Head of caudate nucleus (tissue), 42 donors: ENCODE measurements at places on chromosomes 12 and 14.

DNA sequence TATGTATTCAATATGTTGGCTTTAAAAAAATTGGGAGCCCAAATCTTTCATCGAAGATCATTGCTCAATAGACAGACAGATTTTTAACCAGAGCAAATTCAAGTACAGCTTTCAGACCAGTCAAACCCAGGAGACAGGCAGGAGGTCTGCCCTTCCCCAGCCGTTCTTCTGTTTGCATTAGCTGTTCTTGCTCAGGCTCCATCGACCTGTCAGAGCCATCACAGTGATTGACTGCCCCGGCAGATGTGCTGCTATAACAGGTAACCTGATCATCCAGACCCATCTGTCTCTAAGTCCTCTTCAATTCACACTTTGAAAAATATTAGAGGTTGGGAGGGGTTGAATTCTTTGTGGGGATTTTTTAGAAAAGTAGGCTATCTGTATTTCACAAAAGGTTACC is 453.5 kb downstream of the FOXG1 start:
- DNase-seq: no peak

- DNase-seq: no peak
Observed at GRCh38 chr14:74563586-74564159, 48.4 kb downstream of the LTBP2 start.

DNA sequence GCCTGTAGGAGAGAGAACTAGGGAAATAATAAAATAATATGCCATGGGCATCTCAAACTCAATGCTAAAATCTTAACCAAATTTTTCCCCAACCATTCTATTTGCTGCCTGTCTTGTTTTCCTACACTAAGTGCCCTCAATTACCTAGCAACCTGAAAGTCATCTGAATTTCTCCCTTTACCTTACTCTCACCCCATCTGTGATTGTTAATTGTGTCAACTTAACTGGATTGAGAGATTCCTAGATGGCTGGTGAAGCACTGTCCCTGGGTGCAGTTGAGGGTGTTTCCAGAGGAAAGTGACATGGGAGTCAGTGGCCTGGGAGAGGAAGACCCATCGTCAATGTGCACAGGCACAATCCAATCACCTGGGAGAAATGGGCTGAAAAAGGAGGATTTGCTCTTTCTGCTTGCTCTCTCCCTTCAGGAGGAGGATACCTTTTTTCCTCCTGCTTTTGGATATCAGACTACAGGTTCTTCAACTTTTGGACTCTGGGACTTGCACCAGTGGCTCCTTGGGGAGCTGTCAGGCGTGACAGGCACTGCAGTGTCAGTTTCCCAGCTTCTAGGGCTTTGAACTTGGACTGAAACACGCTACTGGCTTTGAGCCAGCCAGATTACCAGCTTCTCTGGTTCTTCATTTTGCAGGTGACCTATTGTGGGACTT is 100.1 kb downstream of the PPP1R12A start:
- DNase-seq: no peak

DNA sequence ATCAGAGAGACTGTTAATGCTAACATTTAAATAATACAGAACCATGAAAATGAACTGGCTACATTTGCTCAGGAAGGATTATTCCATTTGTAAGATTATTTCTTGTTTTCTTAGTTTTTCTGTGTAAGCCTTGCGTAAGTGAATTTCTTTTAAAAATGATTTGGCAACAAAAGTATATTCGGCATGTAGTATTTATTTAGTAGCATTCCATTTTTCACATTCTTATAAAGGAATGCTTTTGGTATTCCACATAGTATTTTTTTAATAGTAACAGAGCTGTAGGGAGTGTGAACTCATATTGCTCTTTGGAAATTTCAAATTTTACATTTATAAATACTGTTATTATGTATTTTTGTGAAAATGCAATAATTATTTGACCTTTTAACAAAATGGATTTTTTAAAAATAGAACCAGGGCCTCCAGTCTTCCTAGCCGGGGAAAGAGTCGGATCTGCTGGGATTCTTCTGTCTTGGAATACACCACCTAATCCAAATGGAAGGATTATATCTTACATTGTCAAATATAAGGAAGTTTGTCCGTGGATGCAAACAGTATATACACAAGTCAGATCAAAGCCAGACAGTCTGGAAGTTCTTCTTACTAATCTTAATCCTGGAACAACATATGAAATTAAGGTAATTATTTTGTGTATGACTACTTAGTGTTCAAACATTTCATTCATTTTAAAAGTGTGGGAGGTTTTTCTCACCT is 1.2 kb downstream of the PTPRQ start:
- DNase-seq: no peak

DNA sequence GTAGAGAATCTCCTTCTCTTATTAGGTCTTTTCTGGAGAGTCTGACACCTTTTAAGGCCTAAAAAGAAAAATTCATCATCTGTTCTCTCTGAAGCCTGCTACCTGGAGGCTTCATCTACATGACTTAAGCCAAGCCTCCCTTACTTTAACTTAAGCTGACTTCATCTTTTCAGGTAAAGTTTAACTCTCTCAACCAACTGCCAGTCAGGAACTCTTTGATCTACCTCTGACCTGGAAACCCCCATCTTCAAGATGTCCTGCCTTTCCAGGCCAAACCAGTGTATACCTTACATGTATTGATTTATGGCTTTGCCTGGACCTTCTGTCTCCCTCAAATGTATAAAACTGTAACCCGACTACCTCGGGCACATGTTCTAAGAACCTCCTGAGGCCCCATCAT is 17.5 kb downstream of the GSTZ1 start:
- no peak for DNase-seq

DNA sequence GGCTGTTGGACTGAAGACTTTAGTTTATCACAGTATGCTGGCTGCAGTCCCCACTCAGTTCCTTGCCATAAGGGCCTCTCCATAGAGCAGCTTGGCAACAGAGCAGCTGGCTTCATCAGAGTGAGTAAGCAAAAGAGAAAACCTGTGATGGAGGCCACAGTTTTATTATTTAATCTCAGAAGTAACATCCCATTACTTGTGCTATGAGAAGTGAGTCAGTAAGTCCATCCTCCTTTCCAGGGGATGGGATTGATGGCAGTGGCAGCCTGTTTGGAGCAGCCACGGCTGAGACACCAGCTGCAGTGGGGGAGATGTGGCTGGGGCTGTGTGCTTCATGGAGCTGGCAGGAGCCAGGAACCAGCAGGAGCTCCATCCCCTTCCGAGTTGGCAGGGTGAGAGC is 138.5 kb upstream of the SRRM4 start:
- DNase-seq: no peak

DNA sequence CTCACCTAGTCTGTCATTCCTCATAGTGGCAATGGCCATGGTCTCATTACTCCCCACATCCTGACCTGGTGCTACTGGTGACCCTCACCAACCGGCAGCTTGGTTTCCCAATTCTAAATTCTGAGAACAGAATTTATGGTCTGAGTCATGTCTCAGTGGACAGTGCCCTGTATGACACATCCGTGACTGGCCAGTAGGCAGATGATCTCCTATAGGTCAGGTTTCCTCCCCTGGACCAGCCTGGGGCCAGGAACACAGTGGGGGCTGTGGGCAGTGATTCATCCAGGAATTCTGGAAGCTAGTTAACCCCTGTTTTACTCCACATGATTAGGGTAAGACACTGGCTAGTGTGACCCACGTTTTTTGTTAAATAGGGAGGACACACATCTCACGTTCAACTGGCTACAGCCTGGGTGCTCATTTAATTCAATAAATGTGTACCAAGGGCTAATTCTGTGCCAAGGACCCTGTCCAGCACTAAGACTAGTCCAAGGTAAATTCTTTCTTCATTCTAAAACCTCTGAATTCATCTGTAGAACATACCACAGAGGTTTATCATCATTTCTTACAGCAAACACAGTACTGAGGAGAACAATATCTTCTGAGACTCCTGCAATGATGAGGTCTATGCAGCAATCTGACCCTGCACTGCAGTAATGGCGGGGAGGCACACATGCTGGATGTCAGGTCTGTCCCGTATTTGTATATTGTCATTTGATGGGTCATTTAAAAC is 249.6 kb upstream of the TBX3 start:
- DNase-seq: no peak

DNA sequence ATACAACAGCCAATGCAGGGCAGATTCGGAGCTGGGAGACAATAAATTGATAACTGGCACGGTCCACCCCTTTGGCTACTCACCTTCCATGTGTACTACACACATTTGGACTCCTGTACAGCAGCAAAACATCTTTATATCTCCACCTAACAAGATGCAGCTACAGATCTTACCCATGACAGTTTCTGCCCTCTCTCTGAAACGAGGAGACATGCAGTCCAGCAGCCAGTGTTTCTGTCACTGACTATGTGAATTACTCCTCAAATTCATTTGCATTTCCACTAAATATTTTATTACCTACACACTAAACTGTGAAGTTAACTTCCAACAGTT is 58.7 kb upstream of the BEGAIN start:
- no peak for DNase-seq

DNA sequence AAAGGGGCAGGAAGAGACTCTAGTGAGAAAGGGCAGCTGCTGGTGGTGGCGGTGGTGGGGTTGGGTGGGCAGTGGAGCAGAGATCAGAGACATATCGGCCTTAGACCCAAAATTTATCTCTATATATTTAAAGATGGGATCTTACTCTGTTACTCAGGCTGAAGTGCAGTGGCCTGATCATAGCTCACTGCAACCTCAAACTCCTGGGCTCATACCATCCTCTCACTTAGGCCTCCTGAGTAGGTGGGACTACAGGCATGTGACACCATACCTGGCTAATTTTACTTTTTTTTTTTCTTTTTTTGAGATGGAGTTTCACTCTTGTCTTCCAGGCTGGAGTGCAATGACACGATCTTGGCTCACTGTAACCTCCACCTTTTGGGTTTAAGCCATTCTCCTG is 18.6 kb upstream of the ITGA5 start:
- no peak for DNase-seq

- DNase-seq: no peak
Observed at GRCh38 chr12:22163594-22163993, 117.6 kb downstream of the CMAS start.

DNA sequence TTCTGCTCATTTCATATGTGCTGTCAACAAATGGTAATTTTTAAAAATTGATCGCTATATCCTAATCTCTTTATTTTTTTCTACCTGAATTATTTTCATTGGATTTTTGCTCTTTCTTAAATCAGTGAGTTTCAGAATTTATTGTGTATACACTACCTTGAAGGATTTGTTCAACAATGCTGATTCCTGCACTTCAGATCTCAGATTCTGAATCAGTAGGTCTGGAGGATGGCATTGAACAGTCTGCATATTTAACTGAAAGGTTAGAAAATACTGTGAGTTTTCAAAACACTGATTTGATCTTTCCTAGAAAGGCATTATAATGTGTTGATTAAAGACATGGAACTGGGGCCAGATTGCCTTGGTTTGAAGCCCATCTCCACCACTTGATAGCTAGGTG is 1.6 kb downstream of the G2E3 start:
- no peak for DNase-seq

DNA sequence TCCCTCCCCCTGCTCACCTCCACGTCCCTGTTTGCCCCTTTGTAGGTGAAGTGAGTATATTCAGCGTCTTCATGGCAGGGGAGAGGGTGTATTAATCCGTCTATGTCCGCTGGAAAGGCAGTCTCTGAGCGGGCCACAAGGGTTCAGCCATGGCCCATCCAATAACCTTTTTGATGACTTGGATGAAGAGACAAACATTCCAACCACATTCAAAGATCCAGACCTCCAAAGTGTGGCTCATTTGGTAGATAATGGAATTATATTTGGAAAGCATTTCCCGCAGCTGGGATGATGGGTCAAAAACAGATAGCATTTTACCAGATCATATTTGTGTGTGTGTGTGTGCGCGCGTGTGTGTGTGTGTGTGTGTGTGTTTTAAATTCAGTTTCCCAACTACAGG is 345.9 kb downstream of the DPF3 start:
- DNase-seq: no peak

DNA sequence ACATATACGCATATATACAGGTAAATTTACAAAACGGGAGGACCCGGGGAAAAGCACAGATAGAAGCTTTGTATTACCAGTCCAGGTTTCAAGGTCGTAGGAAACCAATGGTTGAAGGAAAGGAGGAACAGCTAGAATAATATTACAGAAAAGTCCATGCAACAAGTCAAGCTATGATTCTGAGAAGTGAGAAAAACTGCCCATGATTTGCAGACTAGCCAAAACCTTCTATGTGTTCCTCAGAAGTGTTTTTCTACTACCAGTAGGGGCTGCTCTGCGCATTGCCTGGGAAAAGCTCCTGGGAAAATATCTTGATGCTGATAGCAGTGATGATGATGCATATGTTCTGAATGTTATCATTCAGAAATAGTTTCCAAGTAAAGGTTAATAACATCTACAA is 2.2 kb downstream of the PDZRN4 start:
- DNase-seq: peak; percentile 42

DNA sequence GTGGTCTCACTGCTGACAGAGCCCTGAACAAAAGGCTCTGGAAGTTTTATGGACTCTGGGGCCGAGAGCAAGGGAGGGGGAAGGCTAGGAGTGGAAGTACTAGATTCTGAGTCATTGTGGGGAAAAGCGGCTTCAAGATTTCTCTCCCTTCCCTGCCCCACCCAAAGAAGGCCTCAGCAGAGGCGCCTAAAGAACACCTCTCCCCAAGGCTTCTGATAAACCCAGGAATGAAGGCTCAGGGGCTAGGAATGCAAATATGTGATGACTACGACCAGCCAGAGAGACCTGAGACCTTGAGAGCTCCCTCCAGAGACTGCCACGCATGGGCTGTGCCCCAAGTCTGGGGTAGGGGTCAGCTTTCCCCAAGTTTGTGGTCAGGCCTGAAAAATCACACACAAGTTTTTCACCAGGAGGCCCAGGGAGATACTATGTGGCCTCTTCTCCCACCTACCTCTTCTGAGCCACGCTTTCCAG is 130.7 kb upstream of the HIF1A start:
- no peak for DNase-seq

GRCh38 chr12:130007771-130008170 is 103.9 kb upstream of the TMEM132D start:
- no peak for DNase-seq

GRCh38 chr12:131833896-131834641 is 5.9 kb downstream of the MMP17 start:
- DNase-seq: peak; percentile 65
